Activated CD4-positive, alpha-beta T cell treated with anti-CD3 and anti-CD28 coated beads, Interleukin-2, amount 50 U/mL, for 1 hour (primary cell): ENCODE measurements at places on chromosomes 1 and 21.
A peak's percentile ranks its signal among the peaks of the same experiment; 100 is the strongest.

DNA sequence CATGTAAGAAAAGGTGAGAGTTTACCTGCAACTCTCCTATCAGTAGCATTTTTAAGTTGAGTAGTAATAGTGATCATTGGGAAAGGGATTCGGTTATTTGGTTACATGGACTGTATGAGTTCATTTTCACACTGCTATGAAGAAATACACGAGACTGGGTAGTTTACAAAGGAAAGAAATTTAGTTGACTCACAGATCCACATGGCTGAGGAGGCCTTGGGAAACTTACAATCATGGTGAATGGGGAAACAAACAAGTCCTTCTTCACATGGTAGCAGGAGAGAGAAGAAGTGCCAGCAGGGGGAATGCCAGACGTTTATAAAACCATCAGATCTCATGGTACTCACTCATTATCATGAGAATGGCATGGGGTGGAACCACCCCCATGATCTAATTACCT lies 59.3 kb upstream of the FBXO28 start:
- no peak for DNase-seq

DNA sequence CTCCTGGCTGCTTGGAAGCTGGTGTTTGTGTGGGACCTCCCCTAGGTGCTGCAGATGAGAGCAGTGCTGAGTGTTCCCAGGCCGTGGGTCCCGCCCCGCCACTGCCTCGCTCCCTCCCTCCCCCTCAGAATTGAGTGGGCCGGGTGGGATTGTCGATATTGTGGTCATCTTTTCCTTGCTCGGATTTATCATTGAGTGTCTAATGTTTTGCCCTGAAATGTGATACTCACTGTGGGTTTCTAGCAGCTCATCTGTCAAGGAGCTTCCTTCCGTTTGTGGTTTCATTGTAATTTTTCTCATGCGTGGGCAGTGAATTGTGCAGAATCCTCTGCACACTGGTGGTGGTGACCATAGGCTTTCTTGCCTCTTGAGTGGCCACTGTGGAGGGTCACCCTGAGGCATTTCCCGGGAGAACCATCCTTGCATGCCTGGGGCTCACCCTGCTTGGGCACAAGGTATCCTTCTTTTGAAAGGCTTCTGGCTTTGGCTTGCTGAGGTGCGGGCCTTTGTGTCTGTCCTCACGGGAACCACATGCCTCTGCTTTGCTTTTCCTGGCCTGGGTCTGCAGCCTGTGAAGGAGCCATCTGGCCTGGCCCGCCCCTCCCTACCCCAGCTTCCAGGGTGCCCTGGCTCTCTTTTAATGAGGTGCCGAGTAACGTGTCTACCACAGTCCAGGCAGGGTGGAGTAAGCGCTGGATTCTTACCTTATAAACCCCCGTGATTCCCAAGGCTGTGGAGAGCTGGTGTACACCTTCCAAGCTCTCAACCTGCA lies 25.6 kb downstream of the SLX9 start:
- DNase-seq: no peak

DNA sequence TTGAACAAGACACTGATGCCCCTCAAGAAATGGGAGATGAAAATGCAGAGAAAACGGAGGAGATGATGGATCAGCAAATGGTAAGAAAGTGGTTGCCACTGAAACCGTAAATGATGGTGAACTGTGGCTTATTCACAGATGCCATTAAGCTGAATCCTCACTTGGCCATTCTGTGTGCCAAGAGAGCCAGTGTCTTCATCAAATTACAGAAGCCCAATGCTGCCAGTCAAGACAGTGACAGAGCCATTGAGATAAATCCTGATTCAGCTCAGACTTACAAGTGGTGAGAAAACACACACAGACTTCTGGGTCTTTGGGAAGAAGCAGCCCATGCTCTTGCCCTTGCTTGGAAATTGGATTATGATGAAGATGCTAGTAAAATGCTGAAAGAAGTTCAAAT lies 52.5 kb downstream of the NBPF6 start:
- no peak for DNase-seq

- no peak for DNase-seq
Measured at GRCh38 chr1:159941591-159942560, 3.5 kb downstream of the IGSF9 start.

GRCh38 chr1:238201992-238202391 lies 311.3 kb upstream of the ZP4 start:
- DNase-seq: no peak

DNA sequence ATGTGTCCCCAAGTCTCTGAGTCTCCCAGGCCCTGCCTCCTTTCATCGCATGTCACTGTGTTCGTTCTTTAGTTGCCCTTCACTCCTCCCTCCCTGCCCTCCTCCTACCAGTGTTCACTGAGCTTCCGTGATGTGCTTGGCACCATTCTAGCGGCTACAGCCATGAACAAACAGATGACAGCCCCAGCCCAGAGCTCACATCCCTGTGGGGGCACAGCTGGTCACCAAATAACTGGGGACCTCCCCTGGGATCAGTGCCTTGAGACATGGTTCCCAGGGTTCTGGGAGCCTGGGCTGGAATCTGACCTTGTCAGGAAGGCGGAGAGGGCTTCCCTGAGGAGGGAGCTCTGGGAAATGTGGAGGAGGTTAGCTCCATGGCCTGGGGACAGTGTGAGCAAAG lies 320.7 kb downstream of the PTPRU start:
- no peak for DNase-seq

- DNase-seq: no peak
Measured at GRCh38 chr1:28482138-28482537, 23.7 kb upstream of the RCC1 start.

DNA sequence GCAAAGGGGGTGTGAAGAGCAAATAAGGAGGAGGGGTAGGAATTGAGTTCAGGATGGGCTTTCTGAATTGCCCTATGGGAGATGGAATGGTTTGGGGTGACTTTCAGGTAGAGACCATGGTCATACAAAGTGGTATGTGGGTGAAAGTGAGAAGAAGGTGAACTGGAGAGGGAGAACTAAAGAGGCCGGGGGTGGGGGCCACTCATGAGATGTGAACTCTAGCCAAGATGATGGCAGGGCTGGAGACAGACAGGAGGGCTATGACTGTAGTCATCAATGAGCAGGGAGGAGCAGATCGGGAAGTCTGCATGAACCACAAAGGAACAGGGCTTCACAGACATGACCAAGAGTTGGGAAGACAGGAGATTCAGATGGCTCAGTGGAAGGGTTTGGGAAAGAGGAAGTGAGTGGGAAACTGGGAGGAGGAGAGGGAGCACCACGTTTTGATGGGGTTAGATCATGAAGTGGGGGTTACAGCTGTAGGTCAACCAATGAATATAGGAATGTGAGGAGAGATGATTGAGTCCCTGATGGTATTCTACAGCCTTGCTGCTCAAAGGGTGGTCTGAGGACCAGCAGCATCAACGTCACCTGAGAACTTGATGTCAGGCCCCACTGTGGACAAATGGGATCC lies 20.7 kb upstream of the LRRC8D start:
- no peak for DNase-seq

- DNase-seq: no peak
Measured at GRCh38 chr1:185062710-185063370, 17.5 kb downstream of the RNF2 start.

DNA sequence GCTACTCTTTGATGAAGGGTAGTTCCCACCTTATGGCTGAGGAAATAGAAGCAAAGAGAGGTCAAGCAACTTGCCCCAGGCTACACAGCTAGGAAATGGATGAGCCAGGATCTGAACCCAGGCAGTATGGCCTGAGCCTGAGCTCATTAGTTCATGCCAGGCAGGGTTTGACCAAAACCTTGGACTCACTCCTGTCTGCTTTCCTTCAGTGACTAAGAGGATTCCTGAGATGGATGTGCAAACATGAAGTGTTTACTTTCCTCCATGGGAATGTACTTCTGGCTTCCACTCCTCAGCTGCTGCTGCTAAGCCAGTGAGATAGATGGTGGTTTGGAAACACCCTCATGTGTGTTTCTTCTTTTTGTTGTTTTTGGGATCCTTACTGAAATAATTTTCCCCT lies 35.1 kb upstream of the ERRFI1 start:
- no peak for DNase-seq

DNA sequence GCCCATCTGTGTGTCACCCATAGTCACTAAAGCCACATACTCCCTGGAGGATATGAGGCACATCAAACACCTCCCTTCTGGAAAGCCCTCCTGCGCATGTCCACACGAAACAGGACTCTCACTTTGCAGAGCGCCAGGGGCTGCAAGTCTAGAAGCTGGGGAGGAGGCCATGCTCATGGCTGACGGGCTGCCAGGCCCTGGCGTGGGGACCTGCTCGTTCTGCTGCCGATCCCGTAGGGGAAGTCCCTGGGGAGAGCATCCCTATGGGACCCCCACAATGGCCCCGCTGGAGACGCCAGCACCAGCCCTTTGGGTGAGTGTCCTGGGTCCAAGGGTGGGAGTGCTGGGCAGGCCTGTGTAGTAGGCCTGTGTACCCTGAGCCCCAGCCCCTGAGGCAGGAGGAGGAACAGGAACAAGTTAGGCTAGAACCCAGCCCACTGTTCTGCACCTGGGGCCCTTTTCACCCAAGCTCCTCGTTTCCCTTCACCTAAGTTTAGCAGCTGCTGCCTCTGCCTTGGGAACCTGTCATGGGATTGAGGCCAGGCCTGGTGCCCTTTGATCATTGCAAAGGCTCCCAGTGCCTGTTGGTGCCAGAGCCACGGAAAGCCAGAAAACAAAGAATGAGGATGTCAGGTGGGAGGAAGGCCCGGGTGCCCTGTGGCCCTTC lies 9.9 kb downstream of the FAM3B start:
- no peak for DNase-seq

- DNase-seq: no peak
Measured at GRCh38 chr1:117732956-117733355, 127.1 kb downstream of the TENT5C start.

GRCh38 chr1:79682478-79682877 lies 675.9 kb upstream of the ADGRL4 start:
- DNase-seq: no peak

- no peak for DNase-seq
Measured at GRCh38 chr1:245842106-245842505, 665.0 kb downstream of the SMYD3 start.

DNA sequence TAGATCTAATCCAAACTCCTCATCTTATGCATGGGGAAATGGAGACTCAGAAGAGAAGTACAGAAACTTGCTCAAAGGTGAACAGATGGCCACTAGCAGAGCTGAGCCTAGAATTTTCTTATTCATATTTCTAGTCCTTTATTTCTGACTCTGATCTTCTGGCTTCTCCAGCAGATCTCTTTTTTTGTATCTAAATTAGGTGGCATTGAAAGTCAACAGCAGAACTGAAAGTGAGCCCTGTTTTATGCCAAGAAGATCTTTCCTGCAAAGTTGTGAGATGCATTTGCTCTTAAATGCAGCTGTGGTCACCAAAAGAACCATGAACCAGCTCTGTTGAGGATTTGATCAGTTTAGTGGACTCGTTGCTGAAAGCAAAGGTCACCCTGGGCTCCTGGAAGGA lies 75.5 kb downstream of the KAZN start:
- no peak for DNase-seq

DNA sequence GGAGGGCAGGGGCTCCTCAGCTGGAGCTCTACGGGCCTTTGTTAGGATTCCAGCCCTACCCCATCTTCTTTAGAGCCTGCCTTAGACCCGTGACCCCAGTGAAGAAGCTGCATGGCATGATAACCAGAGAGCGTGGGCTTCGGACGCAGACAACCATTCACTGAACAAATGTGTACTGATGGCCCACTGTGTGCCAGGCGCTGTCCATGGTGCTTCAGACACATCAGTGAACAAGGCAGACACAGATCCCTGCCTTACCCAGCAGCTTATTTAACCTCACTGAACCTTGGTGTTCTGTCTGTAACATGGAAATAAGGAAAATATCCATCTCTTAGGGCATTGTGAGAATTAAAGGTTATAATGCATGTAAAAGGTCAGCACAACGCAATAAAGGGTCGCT lies 9.5 kb downstream of the CHIT1 start:
- no peak for DNase-seq

DNA sequence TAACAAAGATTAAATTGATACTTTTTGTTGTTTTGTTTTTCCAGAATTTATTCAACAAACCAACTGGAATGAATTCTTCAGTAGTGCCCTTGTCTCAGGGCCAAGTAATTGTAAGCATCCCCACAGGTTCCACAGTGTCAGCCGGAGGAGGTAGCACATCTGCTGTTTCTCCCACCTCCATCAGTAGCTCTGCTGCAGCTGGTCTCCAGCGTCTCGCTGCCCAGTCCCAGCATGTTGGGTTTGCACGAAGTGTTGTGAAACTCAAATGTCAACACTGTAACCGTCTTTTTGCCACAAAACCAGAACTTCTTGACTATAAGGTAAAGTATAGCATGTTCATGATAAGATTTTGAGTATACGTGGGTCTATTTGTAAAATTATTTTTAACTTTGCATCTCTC lies 118.5 kb downstream of the ZMYM4 start:
- DNase-seq: no peak

GRCh38 chr1:32981003-32981901 lies 16.6 kb upstream of the RNF19B start:
- DNase-seq: peak; percentile 58

GRCh38 chr1:158076441-158076840 lies 83.0 kb downstream of the KIRREL1 start:
- no peak for DNase-seq

DNA sequence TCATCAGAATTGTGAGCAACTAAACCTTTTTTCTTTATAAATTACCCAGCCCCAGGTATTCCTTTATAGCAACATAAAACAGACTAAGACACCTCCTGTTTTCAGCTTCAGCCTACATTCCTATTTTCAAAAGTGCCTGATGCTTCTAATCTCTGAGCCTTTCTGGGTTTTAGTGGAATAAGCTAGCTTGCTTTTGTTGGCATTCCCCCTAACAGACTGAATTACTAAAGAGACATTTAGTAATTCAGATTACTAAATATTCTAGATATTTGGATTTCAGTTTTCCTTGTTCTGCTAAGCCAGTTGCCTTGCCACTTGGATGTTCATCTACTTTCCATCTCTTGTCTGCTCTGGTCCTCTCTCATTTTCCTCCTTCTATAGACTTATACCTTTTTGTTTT lies 10.5 kb upstream of the GNG12 start:
- no peak for DNase-seq

GRCh38 chr1:113834716-113835115 lies 22.4 kb upstream of the RSBN1 start:
- DNase-seq: no peak

DNA sequence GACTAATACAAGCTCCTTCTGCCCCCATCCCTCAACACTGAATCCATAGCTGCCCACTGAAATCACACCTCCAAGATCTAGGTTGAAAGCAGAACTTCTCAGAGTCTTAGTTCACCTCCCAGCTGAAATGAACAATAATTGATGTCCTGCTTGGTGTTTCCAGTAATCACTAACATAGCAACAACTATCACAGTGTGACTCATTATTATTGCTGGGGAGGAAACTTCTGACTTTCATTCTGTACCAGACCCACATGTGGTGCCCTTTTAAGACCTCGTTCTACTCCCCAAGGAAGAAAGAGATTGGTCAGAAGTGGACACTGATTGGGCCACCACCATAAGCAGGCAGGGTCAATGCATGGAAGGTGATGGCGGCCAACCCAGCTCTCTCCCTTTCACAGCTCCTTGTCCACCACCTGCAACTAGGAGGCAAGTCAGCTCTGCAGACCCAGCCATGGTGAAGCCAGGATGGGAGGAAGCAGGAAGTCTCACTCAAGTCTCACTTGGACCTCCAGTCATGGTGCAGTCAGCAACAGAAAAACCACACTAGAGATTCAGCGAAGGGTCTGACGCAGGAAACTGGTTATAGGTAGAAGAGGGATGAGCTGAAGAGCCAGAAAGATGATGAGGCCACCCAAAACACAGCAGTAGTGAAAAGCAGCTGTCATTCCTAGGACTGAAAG lies 720.2 kb downstream of the PTPRU start:
- no peak for DNase-seq
